ENCODE measurements at places on chromosomes 2 and 18.

GRCh38 chr2:99659874-99660273, 170.1 kb upstream of the REV1 start:
- DNase-seq, result no peak

- DNase-seq, result no peak
These were observed 35.5 kb upstream of the RPL37A start for GRCh38 chr2:216463148-216463547.

GRCh38 chr2:97546711-97547110, 43.0 kb downstream of the ANKRD36B start:
- DNase-seq, result no peak

DNA sequence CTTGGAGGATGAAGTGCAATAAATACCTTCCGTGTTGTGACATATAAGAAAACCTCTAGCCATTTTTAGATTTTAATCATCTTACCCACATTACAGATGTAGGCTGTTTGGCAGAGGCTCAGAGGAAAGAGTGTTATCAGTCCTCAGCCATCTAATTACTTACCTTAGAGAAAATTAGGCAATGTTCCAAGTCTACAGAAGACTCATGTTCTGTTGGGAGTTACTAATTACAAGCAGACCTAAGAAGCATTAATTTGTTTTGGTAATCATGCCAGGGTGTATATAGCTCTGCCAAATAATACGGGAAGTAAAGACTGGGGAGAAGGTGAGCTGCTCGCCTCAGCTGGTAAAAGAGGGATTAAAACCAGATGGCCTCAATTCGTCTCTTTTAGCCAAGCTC, 125.8 kb upstream of the PGAP1 start:
- no peak for DNase-seq

- no peak for DNase-seq
These were observed 161.8 kb downstream of the DCDC2C start for GRCh38 chr2:3864943-3865865.

DNA sequence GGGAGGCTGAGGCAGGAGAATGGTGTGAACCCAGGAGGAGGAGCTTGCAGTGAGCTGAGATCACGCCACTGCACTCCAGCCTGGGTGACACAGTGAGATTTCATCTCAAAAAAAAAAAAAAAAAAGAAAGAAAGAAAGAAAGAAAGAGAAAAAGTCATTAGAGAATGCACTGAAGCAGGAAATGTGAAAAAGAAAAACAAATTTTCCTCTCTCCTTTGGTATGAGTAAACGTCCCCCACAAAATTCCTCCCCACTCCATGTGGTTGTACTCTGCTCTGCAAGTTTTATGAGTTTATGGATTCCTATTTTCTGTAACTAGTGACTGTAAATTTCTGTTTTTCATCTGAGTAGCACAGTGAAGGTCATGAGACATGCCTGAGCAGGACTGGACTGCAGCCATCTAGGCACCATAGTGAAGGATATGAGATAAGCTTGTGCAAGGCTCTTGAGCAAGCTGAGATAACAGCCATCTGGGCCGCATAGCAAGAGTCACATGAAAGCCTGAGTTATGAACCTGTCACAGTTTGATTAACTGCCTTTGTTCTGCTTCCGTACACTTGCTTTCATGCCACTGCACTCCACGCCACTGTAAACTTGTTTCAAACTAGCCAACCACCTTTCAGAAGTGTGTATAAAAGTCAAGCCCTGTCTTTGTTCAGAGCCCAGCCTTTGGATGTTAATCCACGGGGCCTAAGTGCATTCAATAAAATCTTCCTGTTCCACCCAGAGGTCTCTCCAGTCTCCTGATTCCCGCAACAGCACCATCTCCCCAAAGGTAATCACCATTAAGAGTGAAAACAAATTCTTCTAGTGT, 50.2 kb downstream of the SKA1 start:
- DNase-seq, result no peak

GRCh38 chr2:161414042-161415033, 1.8 kb upstream of the TBR1 start:
- no peak for DNase-seq

DNA sequence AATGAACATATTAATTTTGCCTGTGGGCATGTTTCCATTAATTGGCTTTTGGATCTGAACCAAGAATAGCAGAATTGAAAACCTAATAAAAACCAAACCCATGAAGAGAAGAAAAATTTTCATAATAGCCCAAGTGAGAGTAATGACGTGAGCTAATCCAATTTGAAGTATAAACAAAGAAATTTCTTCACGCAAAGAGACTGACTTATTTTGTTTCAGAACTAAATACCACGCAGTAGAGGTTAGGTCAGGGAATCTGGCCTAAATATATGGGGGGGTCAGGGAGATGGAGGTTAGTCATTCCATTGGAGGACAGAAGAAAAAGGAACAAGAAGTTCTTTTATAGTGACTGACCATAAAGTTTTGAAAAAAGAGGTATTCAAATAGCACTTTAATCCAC, 94.1 kb upstream of the CYP1B1 start:
- no peak for DNase-seq

DNA sequence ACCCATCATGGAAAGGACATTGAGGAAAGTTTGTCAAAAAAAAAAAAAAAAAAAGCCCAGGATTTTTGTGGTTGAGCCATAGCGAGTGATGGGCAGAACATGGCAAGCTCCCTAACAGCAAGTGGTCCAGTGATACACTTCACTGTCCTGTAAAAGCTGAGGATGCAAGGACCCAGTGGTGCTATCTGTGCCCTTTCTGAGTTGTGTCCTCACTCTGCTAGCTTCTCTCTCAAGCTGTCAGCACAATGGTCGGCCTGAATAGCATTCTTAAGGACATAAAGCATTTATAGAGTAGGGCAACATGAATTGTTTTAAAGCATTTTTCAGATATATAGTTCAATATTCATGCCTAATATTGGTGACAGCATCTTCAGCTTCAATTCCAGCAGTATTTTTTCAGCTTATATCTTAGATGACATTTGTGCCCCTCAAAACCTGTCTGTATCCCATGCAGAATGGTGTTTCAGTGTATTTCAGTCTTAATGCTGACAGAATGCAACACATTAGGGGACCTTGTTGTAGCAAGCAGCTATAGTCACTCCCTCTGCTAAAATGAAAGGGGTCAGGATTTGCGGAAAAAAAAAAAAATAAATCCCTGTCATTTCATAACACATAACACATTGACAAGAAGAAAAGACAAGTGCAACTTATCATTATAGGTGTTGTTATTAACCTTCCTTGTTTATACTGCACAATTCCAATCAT, 496.7 kb downstream of the THSD7B start:
- no peak for DNase-seq

DNA sequence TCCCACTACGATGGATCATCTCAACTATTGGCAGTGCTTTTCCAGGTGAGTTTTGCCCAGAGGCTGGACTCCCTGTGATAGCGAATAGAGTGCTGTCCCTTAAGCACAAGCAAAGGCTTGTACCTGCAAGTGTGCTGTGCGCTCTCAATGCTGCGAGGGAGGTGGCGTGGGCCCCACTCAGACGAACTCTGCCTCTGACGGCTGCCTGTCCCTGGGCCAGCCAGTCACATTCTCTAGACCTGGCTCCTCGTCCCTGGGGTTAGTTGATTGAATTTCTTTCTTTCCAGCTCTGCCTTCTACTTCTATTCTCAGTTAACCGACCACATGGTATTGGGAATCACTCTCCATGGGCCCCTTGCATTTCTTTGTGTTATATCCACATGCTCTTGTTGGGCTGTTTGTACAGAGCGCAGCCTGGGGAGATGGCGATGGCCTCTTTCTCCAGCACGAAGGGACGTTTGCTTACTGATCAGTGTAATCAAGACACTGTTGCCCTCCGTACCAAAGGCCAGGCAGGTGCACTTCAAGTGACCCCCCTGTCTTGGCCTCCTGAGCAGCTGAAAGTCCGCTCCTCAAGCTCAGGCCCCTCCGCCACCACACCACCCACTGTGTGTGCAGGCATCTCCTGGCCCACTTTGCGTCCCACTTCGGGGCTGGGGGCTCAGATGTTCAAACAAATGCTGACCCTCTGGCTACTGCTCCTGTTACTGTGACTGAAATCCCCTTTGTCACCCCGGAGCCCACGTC, 151.3 kb downstream of the ZNF236 start:
- DNase-seq, result no peak

DNA sequence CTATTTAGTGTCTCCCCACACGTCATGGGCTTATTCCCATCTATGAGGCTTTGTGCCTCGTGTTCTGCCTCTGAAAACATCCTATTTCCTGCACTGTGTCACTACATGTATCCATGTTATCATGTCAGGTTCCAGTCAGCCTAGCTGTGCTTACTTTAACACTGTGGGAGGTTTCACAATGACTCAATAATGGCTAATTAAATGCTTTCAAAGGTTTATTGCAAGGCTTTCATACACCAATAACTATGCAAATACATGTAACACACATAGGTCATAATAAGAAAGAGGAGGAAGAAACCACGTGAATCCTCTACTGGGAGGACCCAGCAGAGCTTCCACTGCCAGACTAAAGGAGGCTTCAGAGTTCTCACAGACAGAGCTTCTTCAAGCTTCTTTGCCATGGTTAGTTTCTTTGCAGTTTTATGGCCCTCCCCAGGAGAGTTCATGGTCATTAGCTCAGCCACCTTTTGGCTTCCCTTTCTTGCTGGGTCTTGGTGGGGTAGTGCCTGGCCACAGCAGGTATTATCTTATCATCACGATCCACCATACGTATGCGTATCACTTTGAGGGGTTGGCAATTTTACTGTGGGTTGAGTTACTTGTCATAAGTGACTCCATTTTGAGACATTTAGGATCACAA, 5.1 kb upstream of the COLEC12 start:
- DNase-seq, result no peak

GRCh38 chr2:162174746-162175145, 22.7 kb upstream of the GCG start:
- no peak for DNase-seq

DNA sequence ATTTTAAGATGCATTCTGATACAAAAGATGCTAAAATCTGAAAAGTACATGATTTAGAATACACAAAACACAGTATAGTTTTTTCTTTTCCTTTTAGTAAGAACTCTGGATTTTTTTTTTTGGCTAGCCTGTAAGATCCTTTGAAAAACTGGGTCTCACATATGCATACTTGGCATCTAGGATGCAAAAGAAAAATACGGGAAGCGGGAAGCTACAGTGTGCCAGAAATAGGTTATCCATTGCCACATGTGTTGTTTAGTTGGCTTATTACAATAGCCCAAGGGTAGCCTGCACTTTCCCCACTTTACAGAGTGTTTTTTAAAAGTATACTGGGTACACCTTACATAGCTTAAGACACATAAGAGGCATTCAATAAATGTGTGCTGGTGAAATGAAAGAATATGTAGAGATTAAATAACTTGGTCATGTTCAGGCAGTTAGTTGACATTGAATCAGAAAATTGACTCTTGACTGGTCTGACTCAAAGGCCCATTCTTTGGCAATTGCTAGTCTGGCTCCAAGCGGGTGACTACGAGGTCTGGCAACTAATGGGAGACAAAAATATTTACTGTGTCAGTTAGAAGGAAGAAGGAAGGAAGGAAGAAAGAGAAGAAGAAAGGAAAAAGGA, 286.8 kb upstream of the TRIB2 start:
- no peak for DNase-seq

- no peak for DNase-seq
These were observed 14.0 kb downstream of the UGP2 start for GRCh38 chr2:63855418-63856302.

DNA sequence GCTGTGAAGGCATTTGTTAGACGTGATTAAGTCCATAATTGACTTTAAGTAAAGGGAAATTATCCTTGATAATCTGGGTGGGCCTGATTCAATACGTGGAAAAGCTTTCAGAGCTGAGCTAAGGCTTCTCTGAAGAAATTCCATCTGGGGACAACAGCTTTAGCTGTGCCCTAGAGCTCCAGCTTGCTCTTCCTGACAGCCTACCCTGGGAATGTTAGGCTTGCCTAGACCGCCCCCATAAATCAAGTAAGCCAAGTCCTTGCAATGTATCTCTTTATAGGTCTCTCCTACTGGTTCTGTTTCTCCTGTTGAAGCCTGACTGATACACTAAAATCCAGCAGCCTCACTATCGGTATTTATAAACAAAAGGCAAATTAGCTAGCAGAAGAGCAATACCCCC, 160.0 kb downstream of the STK39 start:
- DNase-seq, result no peak

GRCh38 chr18:26483633-26484032, 64.7 kb downstream of the KCTD1 start:
- DNase-seq, result no peak

DNA sequence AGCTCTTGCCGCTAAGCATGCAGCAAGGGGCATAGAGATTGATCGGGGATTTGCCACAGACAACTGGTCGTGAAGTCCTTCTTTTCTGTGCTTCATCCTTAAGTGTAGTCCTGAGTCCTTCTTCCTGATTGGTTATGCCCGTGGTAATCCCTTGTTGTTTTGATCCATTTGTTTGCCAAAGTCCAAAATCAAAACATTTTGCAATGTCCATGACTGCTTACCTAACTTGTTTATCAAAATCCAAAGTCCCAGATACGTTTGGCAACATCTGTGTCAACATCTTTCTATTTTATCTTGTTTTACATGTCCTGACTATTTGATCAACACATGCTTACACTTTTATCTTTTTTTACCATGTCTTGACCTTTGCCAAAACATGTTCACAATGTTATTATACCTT, 229.0 kb upstream of the ZNF804A start:
- no peak for DNase-seq

DNA sequence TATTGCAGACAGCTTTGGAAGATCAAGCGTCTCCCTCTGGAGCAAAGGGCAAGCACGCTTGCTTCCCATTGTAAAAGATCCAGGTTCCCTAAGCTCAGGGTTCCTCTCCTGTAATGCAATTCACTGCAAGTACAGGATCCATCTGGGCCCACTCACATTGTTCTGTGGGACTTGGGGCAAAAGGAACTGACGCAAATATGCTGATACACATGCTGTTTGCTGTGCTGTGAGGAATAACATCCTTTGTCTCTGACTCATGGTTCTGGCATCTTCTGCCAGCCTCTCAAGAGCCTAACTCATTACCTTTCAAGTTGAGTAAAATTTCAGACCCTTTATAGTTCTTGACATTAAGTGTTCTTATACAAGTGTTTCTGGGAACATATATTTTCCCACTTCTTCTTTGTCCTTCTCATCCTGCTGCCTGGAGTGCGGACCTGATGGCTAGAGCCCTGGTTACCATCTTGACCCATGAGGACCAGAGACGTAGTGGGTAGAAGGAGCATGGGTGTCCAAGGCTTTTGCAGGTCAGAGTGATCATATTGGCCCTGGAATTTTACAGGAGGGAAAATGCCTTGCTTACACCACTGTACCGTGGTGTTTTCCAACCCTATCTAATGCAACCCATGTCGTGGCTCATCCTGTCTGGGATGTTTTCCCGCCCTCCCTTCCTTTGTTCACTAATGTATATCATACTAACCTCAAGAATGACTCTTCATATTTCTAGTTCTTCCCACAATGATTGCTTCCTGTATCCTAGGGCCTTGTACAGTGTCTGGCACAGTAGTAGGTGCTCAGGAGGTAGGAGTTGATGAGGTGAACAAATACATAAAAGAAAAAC, 145.7 kb upstream of the GLI2 start:
- no peak for DNase-seq

GRCh38 chr18:43606795-43607194, 329.5 kb upstream of the SYT4 start:
- no peak for DNase-seq

DNA sequence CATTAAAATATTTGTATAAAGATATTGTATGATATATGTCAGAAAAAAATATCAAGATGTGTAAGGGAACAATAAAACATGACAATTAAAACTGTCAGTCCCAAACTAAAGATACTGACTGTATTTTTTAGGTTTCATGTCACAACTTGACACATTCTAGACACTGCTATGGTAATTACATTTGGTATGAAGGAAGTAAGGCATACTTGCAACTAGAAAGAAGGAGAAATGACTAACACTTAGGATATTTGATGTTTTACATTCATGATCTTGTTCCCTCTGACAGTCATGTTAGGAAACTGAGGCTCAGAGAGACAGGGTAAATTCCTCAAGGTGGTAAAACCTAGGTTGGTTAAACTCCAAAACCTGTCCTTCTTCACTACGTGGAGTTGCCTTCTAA, 68.3 kb downstream of the TMEFF2 start:
- no peak for DNase-seq

Data from T-helper 1 cell (primary cell).